Activated T-cell treated with anti-CD3 and anti-CD28 coated beads for 24 hours (primary cell): ENCODE measurements at places on chromosomes 1 and 21.

GRCh38 chr1:160537714-160538665 is 14.9 kb upstream of the SLAMF6 start:
- DNase-seq = no peak

DNA sequence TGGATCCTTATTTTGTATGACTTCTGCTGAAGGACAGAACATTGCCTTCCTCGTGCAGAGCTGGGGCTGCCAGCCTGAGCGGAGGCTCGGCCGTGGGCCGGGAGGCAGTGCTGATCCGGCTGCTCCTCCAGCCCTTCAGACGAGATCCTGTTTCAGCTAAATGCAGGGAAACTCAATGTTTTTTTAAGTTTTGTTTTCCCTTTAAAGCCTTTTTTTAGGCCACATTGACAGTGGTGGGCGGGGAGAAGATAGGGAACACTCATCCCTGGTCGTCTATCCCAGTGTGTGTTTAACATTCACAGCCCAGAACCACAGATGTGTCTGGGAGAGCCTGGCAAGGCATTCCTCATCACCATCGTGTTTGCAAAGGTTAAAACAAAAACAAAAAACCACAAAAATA is 27.5 kb upstream of the KDM4A start:
- DNase-seq = no peak

- no peak for DNase-seq
These were observed 77.0 kb downstream of the CSMD2 start for GRCh38 chr1:34087986-34088385.

DNA sequence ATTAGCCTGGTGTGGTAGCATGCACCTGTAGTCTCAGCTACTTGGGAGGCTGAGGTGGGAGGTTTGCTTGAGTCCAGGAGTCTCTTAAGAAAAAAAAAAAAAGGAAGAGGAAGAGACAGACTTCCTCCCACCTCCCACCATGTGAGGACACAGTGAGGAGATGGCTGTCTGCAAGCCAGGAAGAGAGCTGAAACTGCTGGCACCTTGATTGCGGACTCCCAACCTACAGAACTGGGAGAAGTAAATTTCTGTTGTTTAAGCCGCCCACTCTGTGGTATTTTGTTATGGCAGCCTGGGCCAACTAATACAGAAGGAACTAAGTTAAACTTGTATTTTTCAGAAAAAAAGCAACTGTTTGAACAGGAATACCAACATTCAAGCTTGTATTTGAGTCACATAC is 21.7 kb downstream of the DOP1B start:
- no peak for DNase-seq

DNA sequence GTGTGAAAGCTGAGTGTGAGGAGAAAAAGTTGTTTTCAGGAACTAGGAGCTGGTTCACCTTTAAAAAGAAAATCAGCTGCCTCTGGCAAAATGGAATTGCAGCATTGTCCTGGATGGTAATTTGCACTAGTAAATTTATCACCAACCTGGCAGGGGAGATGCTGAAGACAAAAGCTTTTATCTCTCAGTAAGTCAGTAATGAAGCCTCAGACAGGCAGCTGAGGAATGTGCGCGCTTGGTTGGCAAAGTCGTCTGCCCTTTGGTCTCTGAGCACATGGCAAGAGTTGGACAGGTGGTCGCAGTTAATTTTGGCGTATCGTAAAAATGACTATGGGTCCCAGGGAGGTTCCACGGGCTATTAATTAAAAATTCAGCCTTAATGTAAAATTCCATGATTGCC is 131.9 kb downstream of the BACH1 start:
- DNase-seq = no peak

DNA sequence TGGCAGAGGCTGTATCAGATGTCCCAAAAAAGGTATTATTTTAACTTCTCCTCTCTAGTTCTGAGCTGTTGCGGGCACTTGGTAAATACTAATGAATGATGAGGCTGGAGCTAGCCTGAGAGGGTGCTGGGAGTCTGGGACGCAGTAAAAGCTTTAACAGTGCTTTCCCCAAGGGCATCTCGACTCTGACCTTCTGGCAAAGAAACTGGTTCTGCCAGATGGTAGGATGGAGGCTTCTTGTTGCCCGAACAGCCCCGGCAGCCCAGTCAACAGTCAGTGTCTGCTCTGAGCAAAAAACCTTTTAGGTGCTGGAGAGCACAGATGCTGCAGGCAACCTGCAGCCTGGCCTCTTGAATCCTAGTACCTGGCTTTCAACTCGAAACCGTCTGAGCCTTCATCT is 2.5 kb upstream of the PNRC2 start:
- DNase-seq = no peak

DNA sequence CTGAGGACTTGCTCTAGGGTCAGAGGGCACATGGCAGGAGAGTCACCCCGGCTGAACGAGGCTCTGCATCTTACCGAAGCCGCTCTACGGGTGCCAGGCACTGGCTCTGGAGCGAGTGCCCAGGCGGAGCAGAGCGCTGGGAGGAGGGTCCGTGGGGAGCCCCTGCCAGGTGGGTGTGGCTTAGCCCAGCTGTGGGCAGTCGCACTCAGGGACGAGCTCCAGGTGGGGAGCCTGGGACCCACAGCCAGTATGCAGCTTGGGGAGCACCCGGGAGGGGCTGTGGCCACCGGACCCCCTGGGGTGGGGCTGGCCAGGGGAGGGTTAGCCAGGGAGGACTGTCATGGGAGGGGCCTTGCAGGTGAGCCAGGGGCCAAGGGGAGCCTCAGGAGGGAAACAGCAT is 3.8 kb downstream of the AGRN start:
- no peak for DNase-seq

- no peak for DNase-seq
These were observed 38.5 kb upstream of the RXRG start for GRCh38 chr1:165483412-165483811.

DNA sequence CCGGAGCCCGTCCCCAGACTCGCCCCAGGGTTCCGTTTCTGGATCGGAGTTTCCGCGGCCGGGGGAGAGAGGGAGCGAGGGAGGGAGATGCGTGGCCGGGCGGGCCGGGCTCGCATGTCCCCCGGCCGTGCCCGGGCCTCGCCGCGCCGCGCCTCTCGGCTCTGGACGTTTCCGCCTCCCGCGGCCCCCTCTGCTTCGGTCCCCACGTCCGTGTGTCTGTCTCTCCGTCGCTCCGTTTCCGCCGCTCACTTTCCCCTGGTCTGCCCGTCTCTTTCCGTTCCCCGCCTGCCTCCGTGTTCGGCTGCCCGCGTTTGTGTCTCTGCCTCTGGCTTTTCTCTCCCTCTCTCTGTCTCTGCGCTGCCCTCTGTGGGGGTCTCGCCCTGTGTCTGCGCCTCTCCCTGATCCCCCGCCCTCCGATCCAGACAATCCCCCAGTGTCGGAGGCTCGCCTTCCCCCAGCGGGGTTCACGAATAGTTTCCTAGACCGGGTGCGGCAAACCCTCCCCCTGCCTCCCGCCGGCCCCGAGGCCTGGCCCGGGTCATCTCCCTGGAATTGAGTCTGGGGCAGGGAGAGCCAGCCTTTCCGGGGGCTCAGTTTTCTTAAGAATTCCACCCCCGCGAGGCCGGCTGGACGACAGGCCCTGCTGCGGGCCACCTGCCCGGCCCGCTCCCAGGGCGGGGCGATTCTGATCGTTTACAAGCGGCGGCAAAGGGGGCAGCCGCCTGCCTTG is 735 bp downstream of the NBL1 start:
- DNase-seq = no peak

DNA sequence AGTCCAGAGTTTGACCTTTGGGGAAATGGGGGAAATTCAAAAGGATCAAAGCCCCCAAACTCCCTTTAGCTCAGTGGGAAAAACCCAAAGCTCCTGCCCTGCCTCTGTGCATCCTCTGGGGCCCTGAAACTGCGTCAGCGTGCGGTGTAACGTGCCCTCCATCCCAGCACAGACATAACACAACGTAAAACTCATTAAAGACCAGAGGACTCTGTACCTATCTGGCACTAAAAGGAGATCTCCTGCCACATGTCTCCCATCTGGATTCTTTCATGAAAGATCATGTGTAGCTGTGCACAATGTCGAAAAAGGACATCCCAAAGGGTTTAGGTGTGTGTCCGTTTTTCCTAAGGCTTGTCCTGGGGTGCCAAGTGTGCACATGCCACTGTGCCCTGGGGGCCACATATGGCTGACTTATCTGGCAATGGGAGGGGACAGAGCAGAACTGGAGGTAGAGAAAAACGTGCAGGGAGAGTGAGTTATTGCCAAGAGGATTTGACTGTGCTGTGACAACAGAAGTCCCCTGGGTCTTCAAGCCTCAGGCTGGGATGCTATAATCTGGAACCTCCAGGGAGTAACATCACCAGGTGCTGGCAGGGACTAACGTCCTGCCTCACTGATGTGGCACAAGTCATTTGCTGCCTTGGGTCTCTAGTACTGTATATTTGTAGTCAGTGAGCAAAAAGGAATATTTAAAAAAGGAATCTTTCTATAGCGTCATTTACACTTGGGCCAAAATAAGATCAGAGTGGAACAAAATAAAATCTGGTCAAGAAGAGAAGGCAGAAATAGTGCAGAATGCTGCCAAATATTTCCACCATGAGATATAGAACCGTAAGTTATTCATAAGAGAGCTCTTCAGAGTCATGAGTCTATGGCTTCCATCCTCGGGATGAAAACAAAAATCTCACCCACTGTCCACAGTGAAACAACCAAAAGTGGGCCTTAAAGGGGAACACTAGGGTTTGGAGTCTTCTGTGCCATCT is 52.3 kb downstream of the ITPKB start:
- no peak for DNase-seq

DNA sequence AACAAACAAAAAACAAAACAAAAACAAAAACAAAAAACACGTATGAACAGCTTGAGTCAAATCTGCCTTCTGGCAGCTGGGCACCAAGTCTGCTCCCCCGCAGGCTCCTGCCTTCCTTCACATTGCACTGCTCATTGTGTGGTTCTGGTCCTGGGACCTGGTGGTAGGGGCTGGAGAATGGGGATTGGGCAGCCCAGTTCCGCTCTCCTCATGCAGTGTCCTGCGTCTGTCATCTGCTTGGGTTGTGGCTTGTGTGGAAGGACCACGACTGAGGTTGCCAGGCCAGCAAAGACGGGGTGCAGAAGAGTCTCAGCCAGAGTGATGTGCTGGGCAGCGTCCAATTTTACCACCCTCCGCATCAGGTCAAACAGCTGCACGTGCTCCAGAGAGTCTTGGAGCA is 11.1 kb downstream of the OR2AJ1 start:
- no peak for DNase-seq

DNA sequence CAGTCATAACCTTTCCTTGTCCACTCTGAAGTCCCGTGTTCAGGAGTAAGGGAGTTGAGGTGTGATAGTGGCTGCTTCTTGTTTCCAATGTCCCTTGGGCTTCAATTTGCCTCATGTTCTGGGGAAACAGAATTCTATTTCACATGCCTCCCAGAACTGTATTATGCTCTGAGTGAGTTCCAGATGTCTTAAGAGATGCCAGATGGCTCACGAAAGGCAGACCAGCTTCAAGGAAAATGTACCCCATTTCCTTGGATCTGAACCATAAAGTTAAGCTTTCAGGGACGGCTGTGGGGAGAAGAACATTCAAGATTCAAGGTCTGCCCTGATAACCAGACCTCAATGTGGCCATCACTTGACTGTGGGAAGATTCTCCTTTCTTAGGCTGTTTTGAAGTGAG is 42.4 kb downstream of the C1orf87 start:
- DNase-seq = no peak

DNA sequence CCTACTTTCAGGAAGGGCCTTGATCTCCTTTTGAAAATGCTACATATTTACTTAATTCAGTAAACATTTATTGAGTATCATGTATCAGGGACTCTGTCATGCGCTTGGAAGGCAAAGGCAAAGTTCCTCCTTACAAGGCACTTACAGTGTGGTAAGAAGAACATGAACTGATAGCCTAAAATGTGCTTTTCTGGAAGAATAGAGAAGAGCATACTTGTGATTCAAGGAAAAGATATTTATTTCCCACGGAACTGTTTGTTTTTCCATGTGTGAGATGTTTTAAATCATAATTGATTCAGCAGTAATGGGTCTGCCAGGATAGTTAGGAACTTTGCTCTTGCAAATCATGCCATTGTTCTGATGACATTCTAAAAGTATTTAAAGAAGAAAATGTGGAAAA is 110.1 kb upstream of the ZNHIT6 start:
- no peak for DNase-seq

GRCh38 chr1:28830814-28831213 is 18.8 kb downstream of the OPRD1 start:
- no peak for DNase-seq

- DNase-seq = no peak
These were observed 365.5 kb upstream of the ESRRG start for GRCh38 chr1:217088521-217089284.

- no peak for DNase-seq
These were observed 2.3 kb upstream of the LYPLAL1 start for GRCh38 chr1:219171192-219171935.

GRCh38 chr21:28738882-28739281 is 253.8 kb downstream of the LTN1 start:
- no peak for DNase-seq

GRCh38 chr1:234565132-234565531 is 44.8 kb downstream of the IRF2BP2 start:
- no peak for DNase-seq

GRCh38 chr1:85203573-85204171 is 2.9 kb upstream of the SYDE2 start:
- no peak for DNase-seq

GRCh38 chr1:81517987-81518386 is 282.7 kb upstream of the ADGRL2 start:
- no peak for DNase-seq

- no peak for DNase-seq
These were observed 126.9 kb upstream of the DUSP10 start for GRCh38 chr1:221868593-221869303.

- no peak for DNase-seq
These were observed 184.6 kb downstream of the RHOU start for GRCh38 chr1:228919914-228920313.

DNA sequence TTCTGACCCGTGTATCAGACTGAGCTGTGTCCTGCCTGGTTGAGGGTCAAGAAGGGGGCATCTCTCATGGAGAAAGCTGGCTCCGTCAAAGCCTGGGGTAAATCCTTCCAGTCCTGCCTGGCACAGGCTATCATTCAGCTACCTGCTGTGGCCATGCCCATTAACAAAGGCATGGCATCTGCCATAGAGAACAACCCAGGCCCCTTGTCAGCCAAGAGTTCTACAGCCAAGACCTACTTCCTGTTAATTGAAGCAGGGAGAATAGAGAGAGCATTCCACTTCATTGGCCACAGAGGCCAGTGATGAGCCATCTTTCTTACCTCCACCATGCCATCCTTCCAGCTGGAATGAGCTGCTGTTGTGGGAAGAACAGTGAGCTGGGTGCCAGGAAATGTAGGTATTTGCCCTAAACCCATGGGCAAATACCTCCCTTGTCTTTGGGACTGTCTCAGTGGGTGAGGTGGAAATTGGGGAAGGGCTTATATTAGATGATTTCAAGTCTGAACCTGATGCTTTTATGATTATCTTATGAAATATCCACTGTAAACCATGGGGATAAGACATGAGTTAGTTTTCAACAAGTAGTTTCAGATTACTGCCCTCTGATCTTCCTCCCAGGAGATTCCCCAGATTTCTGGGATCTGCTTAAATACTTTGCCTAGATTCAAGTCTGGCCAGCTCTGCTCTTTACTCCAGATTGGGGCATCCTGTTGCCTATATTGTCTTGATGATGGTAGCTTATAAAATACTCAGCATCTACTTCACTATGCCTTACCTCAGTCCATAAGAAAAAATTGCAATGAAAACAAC is 11.2 kb upstream of the KCNQ4 start:
- DNase-seq = no peak

- no peak for DNase-seq
These were observed 18.2 kb downstream of the KIF17 start for GRCh38 chr1:20699558-20699957.

- DNase-seq = no peak
These were observed 727.7 kb downstream of the USP25 start for GRCh38 chr21:16457498-16457897.

GRCh38 chr21:20996421-20997310 is 1.5 kb upstream of the NCAM2 start:
- DNase-seq = no peak

- peak; percentile 80 for DNase-seq
These were observed 350 bp upstream of the S100A6 start for GRCh38 chr1:153536012-153536670.
